ENCODE measurements at places on chromosomes 1 and 21.

DNA sequence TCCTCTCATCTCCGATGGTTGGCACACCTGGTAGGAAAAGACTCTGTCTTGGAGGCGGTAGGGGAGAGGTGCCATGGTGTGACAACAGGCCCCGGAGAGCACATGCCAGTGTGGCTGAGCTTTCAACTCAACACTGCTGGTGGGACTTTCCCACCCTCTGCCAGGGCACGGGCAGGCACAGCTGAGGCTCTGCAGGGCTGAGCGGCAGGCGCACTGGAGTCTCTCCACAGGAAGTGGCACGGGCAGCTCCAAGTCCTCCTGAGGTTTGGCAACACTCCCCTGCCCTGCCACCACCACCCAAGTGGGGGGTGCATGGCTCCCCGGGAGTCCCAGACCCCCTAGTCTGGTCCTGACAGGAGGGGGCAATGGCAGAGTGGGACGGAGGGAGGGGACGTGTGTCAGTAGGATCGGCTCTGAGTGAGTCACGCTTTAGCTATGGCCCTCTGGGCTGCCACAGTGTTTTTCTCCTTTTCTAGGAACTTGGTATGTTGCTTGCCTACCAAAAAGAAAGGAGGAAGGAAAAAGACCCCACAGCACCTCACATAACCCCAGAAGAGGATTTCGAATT lies 27.3 kb upstream of the EVA1B start:
- peak; percentile 85 for DNase-seq

- no peak for DNase-seq
These were observed 146.4 kb upstream of the COL11A1 start for GRCh38 chr1:103254691-103255090.

DNA sequence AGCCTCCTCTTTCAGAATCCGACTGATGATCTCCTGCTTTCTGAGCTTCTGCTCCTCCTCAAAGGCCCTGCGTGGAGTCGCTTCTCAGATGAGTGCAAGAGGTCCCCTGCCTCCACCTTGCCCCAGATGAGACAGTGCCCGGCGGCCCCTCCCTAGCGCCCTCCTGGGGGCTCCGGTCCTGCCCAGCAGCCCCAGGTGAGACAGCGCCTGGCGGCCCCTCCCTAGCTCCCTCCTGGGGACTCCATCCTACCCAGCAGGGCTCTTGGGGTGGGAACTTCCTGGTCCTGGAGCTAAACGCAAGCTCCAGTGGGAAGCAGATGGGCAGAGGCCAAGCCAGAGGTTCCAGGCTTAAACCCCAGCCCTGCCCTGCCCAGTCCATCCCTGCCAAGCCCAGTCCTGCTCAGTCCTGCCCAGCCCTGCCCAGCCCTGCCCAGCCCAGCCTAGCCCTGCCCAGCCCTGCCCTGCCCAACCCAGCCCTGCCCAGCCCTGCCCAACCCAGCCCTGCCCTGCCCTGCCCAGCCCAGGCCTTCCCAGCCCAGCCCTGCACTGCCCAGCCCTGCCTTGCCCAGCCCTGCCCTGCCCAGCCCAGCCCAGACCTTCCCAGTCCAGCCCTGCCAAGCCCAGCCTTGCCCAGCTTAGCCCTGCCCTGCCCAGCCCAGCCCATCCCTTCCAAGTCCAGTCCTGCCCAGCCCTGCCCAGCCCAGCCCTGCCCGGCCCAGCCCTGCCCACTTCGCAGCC lies 34.6 kb downstream of the CFAP74 start:
- no peak for DNase-seq

DNA sequence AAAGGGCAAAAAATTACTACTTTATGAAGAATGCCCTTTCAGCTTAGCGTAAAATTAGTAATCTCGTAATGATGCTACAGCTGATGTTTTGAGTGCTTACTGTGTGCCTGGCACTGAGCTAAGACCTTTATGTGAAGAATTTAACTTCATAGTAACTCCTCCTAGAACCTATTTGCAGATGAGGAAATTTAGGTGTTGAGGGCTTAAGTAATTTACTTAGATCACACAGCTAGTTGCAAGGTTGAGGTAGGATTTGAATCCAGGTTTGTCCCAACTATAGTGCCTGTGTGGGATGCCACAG lies 1.4 kb downstream of the ZMYM4 start:
- DNase-seq = no peak

GRCh38 chr1:235659186-235659771 lies 9.7 kb upstream of the GNG4 start:
- no peak for DNase-seq

GRCh38 chr1:32724678-32725614 lies 22.4 kb upstream of the SYNC start:
- DNase-seq = peak; percentile 79

DNA sequence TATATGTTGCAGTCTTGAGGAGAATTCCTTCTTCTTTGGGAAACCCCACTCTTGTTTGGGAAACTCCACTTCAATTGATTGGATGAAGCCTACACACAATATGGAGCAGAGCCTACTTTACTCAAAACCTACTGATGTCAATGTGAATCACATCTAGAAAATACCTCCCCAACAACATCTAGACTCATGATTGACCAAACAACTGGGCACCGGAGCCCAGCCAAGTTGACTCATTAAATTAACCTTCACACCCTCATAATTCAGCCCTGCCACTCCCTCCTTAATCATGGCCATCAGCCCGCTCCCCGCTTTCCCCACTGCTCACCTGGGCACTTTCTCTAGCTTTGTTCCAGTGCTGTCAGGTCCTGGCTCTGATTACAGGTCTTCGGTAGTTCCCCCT lies 208.1 kb upstream of the MAP1LC3C start:
- no peak for DNase-seq

DNA sequence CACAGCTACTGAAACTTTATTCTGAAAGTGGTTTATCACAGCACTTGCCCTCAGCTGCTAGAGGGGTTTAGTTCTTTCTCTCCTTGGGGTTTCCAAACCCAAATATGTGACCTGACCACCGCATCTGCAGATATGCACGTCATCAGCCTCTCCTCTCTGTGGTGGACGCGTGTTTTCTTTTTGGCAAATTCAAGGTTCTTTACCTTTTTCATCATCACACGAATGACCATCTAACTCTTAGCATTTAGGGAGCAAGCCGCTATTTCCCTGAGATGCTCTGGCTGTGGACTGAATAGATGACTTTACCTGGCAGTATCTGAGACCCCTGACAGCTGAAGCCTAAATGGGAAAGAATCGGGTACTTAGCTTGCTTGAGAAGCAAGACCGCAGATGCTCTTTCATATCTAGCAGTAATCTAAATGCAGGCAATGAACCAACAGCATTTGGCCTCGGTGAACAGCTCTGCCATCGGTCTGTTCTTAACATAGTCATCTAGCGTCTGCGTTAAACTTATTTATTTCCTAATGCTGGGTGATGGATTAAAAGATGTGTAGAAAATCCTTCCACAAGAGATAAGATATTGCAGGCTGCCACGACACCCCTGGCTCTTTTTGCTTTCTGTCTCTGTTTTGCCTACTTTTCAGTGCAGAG lies 463.4 kb downstream of the CAMTA1 start:
- no peak for DNase-seq

DNA sequence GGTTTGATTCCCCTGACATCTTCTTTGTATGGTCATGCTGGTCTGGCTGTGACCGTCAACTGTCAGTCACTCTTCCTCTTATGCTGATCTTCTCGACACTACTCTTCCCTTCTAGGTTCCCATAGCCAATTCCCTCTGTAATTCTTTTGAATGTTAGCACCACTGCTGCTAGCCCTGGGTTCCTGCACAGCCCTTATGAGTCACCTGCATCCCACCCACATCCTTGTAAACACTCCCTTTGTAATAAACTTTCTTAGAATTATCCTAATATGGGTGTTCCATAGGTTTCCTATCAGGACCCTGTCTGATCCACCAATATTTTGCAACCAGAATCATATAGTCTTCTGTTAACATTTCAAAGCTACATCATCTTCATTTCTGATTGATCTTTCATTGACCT lies 37.1 kb downstream of the JUN start:
- no peak for DNase-seq

DNA sequence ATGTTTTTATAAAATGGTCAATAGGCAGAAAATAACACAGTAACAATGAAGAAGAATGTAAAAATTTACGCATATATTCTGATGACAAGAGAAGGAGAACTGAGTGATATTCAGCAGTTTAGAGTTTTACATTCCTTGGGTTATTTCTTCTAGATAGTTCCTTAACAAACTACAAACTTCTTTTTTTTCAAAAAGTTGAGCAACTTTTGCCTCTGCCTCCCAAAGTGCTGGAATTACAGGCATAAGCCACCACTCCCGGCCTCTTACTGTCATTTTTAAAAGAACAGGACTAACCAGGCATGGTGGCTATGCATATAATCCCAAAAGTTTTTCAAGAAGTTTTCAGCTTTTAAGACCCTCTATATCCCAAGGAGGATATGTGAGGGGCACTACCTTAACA lies 32.9 kb downstream of the ARNT start:
- DNase-seq = no peak

DNA sequence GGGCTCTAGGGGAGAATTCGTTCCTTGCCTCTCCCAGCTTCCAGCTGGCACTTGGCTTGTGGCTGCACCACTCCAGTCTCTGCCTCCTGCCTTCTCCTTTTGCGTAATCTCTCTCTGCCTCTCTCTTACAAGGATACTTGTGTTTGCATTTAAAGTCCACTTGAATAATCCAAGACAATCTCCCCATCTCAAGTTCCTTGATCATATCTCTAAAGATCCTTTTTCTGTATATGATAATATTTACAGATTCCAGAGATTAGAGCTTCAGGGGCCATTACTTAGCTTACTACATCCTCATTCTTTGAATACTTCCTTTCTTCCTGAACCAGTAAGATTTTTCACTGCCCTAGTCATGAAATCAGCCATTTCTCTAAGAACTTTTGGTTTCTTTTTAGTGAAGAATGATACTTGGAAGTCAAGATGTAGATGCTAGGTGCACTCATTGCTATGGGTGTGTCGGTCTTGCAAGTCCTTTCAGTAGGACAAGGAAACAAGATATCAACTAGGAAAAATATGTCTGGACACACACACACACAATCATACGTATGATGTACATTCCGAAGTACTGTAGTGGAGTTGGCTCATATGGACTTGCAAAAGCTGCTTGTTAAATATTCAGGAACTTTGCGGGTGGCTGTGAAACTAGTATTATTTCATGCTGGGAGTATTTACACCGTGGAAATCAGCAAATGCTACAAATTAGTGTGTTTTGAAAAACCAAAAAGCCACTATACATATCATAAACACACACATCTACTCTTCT lies 20.8 kb upstream of the RLF start:
- no peak for DNase-seq

- no peak for DNase-seq
These were observed 33.5 kb upstream of the TARBP1 start for GRCh38 chr1:234512451-234512861.

- DNase-seq = no peak
These were observed 244.2 kb upstream of the HOOK1 start for GRCh38 chr1:59570524-59570923.

DNA sequence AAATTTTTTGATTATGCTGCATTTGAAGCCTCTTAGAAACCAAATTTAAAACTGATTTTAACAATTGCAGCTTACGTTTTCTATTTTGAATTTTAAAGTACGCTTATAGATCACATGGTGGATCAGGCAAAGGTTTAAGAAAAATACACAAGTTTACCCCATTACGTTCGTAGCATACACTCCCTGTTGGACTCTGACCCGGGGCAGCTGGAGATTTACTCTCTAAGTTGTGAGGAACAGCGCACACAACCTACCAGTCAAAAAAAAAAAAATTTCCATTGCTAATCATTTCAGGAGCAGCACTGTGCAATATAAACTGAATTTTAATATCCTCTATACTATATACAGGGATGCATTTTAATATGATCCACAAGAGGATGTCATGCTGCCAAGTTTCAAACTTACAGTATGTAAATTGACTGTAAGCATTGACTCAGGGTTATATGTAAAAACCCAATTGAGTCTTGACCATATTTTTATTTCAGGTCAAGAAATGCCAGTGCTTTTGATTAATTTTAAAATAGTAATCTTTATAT lies 20.4 kb downstream of the CSDE1 start:
- DNase-seq = no peak

DNA sequence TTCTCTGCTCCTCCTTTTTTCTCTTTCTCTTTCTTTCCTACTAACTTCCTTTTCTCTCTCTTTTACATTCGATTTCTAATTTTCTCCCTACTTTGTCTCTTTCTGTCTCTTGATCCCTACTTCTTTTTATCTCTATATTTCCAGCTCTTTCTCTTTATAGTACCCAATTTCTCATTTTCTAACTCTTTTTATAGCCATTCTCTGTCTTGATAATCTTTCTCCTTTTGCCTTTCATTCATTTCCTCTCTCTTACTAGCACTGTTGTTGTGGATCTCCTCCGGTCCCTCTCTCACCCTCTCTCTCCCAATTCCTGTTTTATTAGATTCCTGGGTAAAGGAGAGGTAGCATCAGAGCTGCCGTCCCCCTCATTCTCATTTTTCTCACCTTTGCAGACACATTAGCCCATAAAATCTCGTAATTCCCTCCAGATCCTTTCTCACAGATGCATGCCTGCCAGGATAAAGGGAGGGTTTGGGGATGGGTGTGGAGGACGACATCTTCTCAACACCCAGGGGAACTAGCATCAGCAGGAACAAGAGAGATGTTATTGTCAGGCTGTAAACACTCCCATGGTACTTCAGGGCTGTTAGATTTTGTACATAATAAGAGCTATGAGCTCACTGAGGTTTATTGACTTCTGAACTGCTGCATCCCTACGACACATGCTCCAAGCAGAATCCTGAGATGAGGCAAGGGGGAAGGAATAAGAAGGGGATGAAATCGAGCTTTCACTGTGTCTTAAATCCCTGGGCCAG lies 159.0 kb upstream of the GALNT2 start:
- DNase-seq = no peak

GRCh38 chr1:34899471-34899870 lies 30.0 kb downstream of the DLGAP3 start:
- peak; percentile 58 for DNase-seq

DNA sequence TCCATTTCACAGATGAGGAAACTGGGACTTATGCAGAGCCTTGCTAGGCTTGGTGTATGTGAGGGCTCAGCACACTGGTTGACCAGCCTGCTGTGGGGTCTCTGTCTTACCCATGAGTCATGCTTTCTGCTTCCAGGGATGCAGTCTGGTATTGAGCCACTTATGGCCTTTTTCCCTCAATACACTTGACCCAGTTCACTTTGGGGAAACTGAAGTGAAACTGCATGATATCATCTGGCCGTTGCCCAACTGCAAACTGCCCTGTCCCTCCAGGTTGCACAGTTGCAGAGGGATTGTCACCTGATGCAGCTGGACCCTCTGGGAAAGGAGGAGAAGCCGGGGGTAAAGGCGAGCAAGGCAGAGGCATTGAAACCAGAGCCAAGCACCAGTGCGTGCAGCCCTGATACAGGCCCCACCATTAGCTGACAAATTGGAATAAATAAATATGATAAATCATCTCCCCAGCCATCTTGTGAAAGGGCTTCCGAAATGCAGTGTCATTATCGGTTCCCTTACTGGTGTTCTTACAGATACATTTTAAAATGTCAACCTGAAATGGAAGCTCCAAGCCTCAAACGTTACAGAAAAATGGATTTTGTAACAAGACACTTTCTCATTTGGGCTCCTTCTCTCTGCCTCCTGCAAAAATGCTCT lies 39.3 kb upstream of the DUSP10 start:
- no peak for DNase-seq

DNA sequence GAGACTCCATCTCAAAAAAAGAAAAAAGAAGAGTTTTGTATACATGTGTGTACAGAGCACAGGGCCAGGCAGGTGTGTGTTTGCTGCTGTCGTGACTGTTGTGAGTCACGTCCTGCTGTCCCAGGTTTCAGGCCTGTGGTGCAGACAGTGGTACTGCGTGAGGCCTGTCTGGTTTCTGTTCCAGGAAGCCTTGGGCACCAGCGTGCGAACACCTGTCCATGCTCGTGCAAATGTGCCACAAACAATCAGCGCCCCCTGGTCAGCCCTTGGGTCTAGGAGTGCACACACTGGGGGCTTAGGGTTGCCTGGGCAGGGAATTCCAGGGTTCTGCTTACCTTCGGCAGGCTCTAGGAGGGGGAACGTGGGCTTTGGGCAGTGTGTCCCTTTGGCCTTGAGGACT lies 16.9 kb downstream of the GPR157 start:
- DNase-seq = no peak
